Left ventricle myocardium superior (tissue), 1 donor: ENCODE measurements at places on chromosomes 3 and 15.
A peak's percentile ranks its signal among the peaks of the same experiment; 100 is the strongest.

DNA sequence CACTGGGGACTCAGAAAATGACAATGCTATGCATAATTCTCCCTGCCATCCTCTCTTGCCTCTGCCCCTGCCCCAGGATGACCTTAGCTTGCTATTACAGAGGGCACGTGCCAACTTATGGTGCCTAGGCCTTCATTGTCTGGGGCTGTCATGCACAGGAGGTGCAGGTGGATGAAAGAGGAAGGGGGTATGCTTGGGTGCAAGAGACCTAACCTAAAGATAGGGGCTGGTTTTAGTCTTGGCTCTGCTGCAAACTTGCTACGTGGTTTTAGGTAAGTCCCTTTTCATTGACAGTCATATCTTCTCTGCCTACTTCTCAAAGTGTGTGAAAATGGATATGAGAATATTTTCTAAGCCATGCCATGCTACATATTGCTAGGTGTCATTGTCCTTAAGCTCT lies 161.3 kb downstream of the EPHB1 start:
- no peak for DNase-seq

DNA sequence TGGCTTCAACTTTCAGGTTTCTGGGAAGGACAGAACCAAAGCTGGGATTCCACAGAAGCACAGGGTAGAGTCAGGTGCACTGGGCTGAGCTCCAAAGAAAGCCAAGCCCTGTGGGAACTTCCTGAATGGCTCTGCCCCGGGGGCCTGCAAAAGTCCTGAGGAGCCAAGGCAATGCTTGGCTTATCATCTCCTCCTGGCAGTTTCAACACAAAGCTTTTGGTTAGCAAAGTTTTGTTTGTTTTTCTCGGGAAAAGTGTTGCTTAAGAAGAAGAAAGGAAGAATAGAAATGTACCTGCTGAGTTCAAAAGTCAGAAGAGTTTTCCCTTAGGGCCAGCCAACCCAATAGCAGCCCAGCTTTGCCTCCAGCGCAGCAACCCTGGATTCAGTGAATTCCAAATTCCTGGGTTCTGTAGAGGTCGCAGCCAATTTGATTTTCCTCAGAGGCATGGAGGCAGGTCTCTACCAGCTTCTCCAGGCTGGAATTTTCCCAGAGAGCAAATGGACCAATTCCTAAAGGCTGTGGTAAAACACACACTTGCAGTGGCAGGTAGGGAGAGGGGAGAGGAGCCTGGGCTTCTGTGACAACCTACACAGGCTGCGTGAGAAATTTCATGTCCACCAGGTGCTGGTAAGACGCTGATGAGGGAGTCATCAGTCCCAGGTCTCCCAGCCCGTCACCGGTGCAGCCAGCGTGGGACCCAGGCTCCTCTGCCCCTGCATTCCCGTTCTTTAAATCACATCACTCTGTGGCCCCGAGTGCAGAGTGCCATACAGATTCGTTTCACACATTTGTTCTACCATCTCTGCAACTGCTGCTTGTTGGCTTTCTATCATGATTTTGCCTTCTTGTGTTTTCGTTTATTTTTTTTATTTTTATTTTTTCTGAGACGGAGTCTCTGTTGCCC lies 54.3 kb upstream of the SNRPA1 start:
- no peak for DNase-seq

- DNase-seq: no peak
Observed at GRCh38 chr3:135759651-135760050, 205.9 kb upstream of the PPP2R3A start.

GRCh38 chr15:31308185-31308639 lies 18.4 kb upstream of the KLF13 start:
- no peak for DNase-seq

GRCh38 chr15:64740311-64741170 lies 34.8 kb downstream of the RBPMS2 start:
- peak; percentile 85 for DNase-seq

DNA sequence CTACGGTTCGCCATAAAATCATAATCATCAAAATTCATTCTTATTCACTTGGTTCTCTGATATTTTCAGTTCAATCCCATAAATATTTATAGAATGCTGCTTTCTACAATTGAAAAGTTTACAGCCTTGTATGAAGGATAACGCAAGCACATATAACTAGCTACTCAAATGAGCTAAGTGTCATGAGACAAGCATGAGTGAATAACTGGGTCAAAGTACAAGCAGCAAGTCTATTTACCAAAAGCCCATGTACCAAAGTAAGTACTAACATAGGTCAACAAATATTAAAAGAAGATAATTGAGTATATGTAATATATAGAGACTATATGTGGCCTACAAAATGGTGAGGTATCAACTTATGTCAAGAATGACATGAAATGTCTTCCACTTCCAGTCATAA lies 596.6 kb downstream of the GBE1 start:
- DNase-seq: no peak

DNA sequence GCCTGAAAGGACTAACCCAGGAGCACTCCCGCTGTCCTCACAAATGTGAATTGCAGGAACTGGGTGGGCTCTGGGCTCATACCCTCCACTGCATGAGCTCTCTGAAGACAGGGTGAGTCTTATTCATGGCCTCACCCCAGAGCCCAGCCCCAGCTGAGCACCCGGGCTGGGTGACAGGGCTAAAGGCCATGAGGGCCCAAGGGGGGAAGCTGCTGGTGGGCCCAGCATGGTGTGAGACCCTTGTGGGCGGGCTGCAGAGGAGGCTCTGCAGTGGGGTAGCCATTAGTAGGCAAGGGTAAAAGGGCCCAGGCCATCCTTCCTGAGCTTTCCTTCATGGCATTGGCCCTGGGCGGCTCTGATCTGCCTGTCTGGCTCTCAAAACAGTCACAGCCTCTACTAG lies 30.3 kb downstream of the SRPRB start:
- no peak for DNase-seq

DNA sequence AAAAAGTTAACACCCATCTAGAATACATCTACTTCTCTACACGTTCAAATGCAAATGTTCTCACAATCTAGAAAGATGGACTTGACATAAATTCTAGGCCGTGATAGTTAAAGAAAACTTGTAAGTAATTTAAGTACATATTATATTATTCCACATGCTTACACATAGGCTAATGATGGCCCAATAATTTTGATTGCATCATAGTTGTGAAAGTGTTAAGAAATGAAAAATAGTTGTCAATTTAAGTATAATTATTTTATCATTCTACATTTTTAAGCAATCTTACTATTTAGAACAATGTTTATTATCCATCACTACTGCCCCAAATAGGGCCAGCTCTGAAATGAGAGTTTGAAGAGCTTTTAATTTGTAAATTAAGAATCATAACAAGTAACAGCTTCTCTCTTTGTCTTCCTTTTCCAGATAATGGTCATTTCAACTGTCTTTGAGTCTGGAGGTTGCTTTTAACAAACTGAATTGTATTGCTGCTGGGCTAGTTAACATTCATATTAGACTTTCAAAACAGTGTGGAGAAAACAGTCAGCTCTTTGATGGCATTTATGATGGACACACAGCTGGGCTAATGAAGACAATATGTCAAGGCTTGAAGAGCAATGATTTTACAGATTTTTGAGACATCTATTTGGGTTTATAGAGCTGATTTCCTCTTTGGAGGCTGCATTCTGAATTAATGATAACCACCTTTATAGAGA lies 246.1 kb upstream of the KCNH8 start:
- DNase-seq: no peak

- no peak for DNase-seq
Observed at GRCh38 chr3:114274929-114275328, 18.9 kb upstream of the TIGIT start.

- no peak for DNase-seq
Observed at GRCh38 chr3:184299488-184300377, 692 bp downstream of the PSMD2 start.

DNA sequence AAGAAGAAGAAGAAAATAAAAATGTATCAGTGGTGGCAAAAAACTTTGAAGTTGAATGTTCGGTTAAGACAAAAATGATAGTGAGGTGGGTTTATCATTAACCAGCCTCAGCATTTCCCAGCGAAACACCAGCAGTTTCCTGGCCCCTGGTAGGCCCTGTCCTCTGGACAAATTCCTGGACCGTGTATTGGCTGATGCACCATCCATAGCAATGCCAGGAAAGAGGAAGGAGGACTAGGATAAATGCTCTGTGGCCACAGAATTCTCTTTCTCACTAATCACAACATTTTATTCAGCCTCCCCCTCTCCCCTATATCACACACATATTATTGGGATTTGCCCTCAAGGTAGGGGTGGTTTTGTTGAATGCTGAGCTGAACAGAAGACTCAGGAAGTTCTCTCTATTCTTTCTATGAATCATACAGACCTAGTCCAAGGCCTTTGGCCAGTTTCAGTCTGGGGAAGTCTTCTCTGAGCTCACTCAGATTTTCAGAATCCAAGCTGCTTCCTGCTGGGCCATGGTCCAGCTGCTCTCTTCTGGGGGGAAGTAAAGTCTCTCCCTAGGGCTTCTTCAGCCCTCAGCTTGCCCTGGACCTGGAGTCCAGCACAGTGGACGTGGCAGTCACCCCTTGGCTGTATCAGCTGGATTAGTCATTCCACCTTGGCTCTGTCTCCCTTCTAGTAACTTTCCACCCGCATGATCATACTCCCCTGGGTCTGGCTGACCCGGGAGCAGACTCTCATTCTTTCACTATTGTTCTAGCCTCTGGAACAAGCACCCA lies 27.6 kb downstream of the SLC28A1 start:
- peak; percentile 92 for DNase-seq

DNA sequence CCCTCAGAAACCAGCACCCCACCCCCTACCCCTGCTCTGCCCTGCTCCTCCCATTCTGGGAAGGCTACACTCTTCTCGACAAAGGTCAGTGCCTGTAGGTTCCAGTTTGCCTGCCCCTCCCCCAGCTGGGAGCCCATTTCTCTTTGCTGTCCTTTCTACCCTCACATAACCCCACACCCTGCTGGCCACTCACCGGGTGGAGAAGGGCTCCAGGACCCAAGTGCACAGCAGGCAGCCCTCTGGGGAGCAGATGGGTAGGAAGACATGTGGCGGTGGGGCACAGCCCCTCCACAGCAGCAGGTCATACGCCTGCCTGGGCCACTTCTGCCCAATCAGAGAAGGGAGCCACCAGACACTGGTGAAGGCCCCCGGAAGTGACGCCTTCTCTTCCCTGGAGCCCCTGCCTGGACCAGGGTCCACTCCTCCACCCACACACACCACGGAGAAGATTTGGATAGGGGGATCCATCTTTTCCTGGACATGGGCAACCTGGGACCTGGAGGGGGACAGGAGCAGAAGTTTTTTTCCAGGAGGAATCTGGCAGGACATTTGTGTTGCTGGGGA lies at the start of gene THPO:
TSS of gene THPO (minus strand) at position 326 of the 564 bp plus-strand sequence. CDS start 1,948 bp downstream, outside the sequence.
- no peak for DNase-seq

DNA sequence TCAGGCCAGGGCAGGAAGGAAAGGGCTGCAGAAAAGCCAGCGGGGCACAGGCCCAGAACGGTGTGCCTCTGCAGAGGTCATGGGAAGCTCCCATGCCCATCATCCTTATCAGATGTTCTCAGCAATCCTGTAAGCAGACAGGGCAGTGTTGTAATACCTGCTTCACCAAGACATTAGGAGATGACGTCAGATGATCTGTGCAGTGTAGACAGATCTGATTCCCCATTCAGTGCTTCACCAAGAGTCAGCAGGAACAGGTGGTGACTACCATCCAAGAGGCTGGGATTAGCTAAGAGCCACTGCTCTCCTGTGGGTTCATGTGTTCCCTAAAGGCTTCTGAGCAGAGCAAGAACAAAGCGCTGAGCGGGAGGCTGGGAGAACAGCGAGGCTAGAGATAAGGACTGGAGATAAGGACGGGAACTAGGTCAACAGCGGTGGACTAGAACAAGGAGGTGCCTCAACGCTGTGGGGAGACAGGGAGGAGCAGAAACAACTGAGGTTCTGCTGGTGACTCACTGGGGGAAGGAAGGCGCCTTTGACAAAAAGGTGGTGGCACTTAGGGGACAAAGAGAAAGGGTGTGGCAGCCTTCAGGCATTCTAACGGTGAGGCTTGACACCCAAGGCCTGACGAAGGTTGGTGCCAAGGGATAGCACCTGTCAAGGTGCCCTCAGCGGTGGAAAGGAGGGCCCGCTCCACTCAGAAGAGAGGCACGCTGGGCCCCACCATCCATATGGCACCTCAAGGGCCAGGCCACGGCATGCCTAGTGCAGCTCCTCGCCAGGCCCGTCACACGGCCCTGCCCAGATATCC lies 28.4 kb downstream of the CCDC12 start:
- peak; percentile 54 for DNase-seq

DNA sequence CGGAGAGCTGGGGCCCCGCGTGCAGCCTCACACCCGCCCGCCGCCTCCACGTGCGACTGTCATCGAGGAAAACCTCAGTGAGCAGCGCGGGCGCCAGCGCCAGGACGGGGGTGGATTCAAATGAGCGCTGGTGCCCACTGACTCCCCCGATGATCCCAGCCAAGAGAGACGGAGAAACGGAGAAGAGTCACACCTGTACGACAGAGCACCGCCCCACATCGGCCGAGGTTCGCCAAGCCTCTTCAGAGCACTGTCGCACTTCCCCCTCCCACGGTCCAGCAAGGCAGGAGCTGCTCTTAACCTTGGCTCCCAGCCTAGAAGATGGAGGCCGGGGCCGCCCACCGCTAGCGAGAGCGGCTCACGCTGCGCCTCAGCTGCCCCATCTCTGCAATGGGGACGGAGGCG lies 130.9 kb upstream of the IQSEC1 start:
- DNase-seq: no peak

DNA sequence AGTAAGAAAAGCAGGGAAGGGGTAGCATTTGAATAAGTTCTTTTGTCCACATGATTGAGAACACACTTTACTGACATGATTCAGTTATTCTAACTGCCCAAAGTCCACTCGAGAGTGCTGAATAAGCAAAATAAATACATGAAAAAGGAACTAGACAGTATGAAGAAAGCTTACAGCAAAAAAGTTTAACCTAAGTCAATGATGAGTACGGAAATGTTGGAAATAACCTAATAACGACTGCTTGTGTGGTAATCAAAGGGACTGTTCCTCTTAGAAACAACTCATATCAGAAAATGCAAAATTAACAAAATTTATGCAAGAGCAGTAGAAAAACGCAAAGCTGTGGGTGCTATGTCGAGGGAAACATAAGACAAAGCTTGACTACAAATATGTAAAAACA lies 36.6 kb downstream of the DMXL2 start:
- DNase-seq: no peak

DNA sequence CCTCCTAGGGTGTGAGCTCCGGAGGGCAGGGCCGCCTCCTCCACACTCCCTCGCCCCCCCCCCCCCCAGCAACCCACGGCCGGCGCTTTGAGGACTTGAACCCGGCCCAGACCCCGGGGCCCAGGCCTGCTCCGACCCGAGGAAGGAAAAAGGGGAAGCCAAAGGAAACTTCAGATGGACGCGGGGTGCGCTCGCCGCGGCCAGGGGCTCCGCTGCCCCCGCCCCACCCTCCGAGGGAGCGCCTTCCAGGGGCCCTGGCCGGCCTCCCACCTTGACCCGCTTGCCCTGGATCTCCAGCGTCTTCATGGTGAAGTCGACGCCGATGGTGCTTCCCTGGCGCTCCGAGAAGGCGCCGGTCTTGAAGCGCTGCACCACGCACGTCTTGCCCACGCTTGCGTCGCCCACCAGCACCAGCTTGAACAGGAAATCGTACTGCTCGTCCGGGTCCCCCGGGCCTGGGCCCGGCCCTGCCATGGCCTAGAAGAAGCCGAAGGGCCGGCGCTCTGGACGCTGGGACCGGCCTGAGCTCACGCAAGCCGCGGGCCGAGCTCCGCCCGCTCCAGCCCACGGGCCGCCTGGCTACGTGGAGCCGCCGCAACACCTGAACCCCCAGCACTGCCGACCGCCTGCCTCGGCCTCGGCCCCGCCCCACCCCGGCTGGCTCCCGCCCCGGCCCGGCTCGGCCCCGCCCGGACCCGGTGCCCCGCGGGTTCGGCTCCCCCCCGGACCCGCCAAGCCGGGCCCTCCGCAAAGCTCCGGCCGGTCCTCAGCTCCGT lies 400 bp downstream of the RAB43 start:
- DNase-seq: no peak
